M059J (cell line): ENCODE measurements at places on chromosomes 5 and 9. TPM values are rescaled to one million over a fixed set of nuclear protein-coding genes. Genes with fewer than 3 reads are reported as not detected.

- DNase-seq, result peak; percentile 22
These were observed 289.2 kb upstream of the TMEM161B start for GRCh38 chr5:88557881-88558280.

RANBP17 gene
- total RNA-seq, result not detected in 2 replicates

GRCh38 chr9:96457266-96457665, 7.3 kb downstream of the HABP4 start:
- DNase-seq, result no peak

GRCh38 chr9:134782921-134783698, 97.5 kb upstream of the FCN2 start:
- no peak for DNase-seq

DNA sequence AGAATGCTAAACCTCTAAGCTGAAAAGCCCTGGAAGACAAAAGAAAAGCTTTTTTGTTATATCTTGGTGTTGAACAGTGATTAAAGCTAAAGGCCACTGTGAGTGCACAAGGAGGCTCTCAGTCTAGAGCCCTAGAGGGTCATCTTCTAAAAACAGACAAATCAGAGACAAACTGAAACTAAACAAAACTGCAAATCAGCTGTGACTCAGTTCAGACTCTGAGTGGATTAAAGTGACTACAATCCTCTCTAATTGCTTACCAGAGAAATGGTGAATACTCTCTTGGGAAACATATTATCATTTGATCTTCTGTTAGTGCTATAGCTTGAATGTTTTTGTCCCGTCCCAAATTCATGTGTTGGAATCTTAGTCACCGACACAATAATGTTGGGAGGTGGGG, 491.9 kb downstream of the CDH18 start:
- peak; percentile 60 for DNase-seq

C9orf152 gene
- total RNA-seq, result not detected in 2 replicates

DNA sequence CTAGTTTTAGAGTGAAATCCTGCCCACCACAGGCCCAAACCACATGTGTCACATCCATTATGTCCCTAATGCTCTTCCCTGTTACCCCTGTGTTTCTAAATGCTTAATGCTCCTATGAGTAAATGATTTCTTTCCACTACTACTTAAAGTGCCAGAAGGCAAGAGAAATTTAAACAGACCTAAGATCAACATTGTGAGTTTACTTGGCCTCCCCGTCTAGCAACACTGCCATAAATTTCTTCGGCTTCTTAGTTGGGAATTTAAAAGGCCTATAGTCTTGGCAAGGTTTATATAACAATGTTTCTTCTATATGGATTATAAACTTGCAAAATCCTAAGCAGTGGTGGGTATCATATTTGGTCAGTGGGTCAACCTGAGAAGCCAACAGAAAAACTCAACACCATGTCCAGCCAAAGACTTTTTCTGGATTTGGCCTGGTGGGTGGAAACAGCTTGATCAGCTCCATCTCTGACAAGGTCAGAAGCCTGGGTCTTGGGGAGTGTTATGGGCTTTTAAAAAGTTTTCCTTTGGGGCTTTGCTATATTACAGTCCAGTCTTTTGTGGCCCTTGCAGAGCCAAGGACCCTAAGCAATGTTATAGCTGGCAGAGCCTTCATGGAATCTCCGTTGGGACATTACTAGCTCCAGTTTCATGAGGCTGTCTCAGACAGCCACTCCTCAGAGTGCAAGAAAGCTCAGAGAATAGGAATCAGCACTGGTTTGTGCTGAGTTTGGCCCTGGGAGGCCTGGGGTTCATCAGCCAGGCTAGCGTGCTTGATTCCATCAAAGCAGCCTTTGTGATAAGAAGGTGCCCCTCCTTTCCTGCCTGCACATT, 119.8 kb downstream of the PRDM6 start:
- no peak for DNase-seq

C1QTNF3 gene
- total RNA-seq, result 1.1 and 1.3 TPM in 2 replicates
